CD4-positive, alpha-beta T cell (primary cell): ENCODE measurements at places on chromosomes 1 and 21.

GRCh38 chr1:202585590-202585933 is 124.7 kb downstream of the SYT2 start:
- no peak for DNase-seq

GRCh38 chr1:37998913-37999429 is 6.3 kb downstream of the FHL3 start:
- DNase-seq, result no peak

- no peak for DNase-seq
These were observed 95.9 kb downstream of the RASAL2 start for GRCh38 chr1:178189814-178190213.

GRCh38 chr1:243475966-243476365 is 220.1 kb downstream of the SDCCAG8 start:
- DNase-seq, result no peak

- DNase-seq, result no peak
These were observed 242.1 kb downstream of the LTN1 start for GRCh38 chr21:28750565-28750964.

GRCh38 chr1:32178380-32179192 is 889 bp upstream of the TXLNA start:
- DNase-seq, result no peak

DNA sequence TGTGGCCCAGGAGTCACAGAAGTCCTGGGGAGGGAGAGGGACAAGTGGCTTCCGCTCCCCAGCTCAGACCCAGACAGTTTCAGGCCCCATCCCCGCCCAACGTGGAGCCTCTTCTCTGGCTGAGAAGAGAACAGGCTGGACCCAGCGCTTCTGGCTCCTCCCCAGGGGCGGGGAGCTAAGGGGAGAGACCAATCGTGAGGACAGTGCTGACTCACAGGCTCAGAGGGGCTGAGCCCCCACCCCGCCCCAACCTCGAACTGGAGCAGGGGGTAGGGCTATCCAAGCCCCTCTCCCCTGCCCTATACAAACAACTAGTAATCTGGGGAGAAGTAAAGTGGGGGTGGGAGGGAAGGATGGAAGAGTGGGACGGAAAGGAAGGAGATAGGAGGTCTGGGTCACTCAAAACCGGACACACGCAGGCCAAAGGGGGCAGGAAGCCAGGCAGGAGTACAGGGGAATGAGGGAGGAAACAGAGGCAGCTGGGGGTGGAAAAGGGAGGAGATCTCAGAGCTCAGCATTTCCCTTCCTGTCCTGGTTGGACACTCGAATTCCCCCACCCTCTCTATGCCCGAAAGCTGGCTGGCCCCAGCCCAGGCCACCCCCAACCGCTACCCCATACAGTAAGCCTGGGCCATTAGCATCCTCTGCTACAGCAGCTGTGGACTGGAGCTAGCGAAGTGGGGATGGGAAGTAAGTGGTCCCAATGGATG is at the start of gene SHC1:
TSS of gene SHC1 (minus strand) at position 117 of the 710 bp plus-strand sequence. CDS start 221 bp downstream, outside the sequence.
- peak; percentile 50 for DNase-seq

DNA sequence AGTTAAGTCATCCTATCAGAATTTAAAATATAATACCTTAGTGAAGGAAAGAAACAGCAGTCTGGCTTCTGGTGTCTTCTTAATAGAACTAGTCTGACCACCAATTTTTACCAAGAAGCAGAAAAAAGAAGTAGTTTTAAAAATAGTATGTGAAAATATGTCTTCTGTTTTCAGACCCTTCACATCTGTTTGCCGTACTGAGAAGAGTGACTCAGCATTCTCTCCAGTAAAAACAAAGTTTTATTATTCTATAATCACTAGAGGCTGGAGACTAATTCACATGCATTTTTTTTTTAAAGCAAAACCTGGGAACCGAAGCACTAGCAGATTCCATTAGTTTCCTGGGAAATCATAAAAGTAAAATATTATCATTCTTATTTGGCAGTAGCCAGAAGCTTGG is 163.8 kb downstream of the COL24A1 start:
- no peak for DNase-seq

DNA sequence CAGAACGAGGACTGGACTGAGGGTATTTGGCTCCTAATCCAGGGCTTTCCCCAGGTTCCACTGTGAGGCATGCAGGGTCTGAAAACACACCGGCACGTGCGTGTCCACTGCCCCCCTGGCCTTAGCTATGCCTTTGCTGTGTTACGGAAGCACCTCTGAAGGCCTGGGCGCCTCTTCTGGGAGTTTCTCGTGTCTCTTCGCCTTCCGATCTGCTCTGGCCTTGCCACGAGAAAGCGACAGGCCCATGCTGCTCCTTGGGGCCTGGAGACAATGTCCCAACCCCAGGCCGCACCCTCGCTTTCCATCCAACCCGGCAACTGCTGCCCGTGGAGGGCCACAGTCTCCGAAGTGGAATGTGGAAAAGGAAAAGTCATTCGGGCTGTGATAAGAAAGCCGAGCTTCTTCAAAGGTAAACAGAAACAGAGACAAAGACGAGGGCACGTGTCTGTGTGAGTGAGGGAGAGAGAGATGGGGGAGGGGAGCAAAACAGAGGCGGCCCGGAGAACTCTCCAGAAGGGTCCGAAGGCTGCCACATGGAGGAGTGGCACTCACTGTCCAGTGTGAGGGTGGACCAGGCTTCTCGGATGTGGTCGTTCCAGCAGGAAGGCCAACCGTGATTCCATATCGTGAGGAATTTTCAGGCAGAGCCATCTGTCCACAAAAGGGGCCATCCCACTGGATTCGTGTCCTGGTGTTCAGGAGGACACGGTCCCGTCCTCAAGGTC is 3.4 kb upstream of the UMODL1 start:
- DNase-seq, result no peak

DNA sequence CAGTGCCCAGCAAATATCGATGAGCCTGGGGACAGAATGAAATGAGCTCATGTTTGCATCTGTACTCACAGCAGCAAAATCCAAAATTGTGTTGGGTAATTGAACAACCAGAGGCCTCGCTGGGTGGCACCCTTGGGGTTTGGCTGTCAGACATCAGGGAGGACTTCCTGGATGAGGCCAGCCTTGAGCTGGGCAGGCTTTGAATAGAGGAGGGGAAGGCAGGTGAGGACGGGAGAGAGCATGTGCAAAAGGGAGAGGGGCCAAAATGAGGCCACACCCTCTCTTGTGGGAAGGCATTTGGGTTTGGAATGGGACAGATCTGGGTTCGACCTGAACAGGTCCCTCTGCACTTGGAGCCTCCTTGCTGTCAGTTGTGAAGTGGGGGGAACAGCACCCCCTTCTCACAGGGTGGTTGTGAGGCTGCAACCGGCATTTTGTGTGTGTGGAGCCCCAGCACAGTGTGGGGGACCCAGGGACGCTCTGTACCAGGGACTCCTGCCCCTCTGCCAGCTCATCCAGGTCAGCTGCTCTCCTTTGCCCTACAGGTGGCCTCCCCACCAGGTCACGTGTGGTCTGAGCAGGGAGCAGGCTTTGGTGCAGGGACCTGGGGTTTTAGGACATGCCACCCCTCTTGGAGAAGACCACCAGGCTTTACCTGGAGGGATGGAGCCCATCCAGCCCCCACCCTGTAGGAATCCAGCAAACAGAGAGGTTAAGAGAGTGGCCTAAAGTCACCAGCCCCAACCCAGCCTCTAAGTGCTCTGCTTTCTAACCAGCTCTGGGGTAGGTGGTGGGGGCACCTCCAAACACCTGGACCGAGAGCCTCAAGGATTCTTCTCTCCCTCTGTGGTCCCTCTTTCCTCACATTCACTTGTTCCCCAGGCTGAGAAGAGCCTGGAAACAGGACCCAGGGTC is 521.8 kb downstream of the PTPRU start:
- no peak for DNase-seq

- no peak for DNase-seq
These were observed 62.6 kb upstream of the C1orf105 start for GRCh38 chr1:172357753-172358385.

GRCh38 chr1:9311029-9311428 is 18.3 kb downstream of the SPSB1 start:
- DNase-seq, result no peak

GRCh38 chr1:13836136-13836535 is 136.1 kb downstream of the PRDM2 start:
- no peak for DNase-seq

DNA sequence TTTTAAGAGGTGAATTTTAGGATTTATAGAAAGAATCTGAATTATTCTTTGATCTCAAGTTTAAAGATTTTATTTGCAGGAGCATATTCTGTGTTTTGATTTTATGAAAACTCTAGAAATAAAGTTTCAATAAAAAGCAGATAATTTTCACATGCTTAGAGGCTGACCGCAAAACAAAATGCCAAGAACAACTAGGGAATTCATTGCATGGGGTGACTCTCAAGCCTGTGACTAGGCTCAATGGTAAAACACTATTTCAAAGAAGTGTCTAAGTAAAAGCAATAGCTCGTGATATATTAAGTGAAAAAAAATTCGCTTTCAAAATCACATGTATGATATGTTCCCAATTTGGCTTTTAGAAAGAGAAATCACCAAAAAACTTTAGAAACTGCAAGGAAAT is 49.6 kb downstream of the RPL5 start:
- no peak for DNase-seq

DNA sequence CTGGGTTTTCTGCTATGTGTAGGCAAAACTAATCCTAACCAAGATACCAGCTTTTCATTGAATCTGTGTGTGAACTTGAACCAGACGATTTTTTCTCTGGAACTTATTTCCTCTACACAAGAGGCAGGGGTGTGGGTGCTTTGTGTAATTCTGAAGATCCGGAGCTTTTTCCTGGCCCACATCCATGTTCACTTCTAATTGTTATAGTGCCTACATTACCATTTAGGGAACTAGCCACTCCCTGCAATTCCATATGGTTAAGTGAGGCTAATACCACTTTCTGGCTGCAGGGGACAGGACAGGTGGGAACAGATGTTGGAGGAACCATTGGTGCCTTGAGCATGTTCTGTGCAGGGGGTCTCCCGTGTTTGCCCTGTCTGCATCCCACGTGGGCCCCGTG is 83.4 kb upstream of the FMN2 start:
- no peak for DNase-seq

- DNase-seq, result no peak
These were observed 206.2 kb upstream of the KAZN start for GRCh38 chr1:14392161-14392858.

GRCh38 chr1:212485913-212486618 is 53.3 kb downstream of the NENF start:
- DNase-seq, result no peak

DNA sequence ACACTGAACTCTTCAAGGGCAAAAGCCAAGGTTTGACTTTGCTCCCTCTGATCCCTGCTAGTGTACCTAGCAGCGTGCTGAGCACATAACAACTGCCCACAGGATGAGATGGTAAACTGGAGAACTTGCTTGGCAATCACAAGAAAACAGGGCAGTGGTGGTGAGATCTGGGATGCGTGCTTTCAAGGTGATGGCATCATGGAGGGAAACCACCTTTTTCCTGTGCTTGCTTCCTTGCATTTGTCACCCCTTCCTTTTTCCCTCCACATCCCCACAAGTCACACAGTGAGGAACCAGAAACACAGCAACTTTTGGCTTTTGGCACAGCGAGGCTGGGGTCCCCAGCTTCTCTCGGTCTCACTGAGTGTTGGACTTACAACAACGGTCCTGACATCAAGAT is 31.4 kb upstream of the BECN2 start:
- no peak for DNase-seq

DNA sequence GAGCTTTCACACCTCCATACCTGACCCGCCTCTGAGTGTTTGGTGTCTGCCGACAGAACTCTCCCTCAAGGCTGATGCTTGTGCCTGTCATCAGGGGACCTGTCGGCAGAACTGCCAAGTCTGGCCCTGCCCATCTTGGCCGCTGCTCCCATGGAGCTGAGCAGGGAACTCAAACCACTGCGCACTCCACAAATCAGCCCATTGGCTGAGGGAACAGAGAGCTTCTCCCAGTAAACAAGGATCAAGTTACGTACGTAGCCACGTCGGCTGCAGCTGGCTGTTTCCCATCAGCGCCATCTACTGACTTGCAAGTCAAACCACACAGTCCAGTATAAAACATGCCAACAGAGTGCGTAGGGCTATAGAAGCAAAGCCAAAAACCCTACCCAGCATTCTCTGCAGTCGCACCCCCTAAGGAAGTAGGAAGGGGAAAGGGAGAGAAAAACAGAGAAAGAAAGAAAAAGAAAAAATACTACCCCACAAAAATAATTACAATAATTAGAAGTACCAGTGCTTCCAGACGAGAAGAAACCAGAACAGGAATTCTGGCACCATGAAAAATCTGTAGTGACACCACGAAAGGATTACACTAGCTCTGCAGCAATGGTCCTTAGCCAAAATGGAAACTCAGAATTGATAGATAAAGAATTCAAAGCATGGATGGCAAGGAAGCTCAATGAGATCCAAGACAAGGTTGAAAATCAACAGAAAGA is 13.1 kb downstream of the KRTAP13-1 start:
- no peak for DNase-seq

DNA sequence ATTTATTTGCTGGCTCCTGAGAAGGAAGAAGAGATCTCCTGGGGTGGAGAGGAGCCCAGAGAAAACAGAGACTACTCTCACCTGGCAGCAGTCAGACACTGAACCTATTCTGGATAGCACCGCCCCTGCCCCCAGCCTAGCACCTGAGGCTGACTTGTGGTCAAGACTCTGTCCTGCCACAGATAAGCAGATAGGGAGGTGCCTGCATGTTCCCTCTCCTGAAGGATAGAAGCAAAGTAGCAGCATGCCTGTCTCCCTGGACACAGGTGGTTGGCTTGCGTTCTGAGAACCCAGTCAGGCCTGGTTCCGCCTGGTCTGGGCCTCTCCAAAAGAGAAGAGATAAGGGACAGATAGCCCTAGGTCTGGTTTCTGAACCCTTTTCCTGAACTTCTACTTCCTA is 1.3 kb upstream of the EFNA3 start:
- DNase-seq, result no peak

- DNase-seq, result no peak
These were observed 17.9 kb downstream of the CSTB start for GRCh38 chr21:43758111-43758641.

DNA sequence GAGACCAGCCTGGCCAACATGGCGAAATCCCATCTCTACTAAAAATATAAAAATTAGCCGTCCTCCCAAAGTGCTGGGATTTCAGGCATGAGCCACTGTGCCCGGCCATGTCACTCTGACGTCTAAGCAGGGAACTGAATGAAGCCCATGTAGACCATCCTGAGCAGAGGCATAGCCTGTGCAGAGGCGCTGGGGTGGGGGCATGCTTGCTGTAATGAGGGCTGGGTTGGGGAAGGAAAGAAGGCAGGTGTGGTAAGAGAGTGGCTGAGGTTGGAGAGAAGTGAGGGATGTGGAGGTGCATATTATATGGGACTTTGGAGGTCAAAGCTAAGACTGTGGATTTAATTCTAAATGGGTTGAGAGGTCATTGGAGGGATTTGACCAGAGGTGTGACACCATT is 47.1 kb upstream of the SCMH1 start:
- no peak for DNase-seq

DNA sequence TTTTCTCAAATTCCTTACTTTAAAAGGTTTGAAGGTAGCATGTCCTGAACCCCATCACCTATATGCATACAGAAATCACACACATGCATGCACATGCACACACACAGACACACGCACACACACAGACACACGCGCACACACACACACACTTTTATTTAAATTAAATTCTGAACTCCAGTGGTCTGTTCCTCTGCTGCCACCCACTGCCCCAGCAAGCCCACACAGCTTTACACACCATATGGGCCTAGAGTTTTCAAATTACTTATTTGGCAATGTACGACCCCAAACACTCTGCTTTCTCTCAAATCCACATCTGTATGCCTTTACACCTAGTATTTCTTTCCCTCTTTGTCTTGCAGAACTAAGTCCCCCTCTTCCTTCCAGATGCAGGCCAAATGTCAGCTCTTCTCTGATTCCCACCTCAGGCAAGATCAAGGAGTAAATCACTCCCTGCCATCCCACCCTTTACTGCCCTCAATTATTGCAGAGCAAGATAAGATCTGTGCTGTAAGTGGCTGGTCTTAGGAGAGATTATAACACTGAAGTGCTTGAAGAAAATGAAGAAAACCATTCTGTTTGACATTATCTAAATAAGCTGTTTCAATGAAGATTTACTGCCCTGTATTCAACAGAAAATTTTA is 429.9 kb upstream of the CXADR start:
- DNase-seq, result no peak
